ENCODE measurements at places on chromosomes 1 and 21. TPM values are rescaled to one million over a fixed set of nuclear protein-coding genes. Genes with fewer than 3 reads are reported as not detected.

- H3K27me3 ChIP-seq = no peaks in the 10 kb centered on the region
- no peaks in the 10 kb centered on the region for H3K36me3 ChIP-seq
- H3K27ac ChIP-seq = no peak overlapping the region
- DNase-seq = no peak
- no peak overlapping the region for H3K4me3 ChIP-seq
These were observed 168.6 kb downstream of the PRDM16 start for GRCh38 chr1:3237570-3237969.

DNA sequence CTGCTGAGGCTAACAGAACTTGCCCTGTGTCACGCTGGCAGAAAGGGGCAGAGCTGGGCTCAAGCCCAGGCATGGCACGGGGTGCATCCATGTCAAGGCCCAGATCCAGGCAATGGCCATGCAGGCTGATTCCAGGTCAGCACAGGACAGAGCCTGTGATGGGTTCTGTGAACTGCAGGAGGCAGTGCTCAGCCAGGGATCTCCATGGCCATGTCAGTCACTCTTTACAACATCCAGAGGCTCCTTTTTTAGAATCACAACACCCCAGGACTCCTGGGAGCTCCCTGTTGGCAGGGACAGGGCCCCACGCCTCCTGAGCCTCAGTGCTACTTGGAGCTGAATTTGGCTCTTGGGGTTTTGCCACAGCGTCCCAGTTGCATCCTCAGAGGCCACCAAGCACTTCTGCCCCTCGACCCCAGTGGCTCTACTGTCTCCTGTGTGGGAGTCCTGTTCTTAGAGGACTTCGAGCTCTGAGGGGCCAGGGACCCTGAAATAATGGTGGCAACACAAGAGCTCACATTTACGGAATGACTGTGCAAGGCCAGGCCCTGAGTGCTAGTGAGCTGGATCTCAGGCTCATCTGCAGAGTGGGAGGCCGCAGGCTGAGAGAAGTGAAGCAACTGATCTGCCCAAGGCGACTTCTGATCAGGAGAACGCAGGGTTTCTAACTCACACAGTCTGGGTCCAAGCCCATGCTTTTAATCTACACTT lies 211.5 kb downstream of the TRABD2B start:
- H3K27ac ChIP-seq = no peak overlapping the region
- no peaks in the 10 kb centered on the region for H3K36me3 ChIP-seq
- no peaks in the 10 kb centered on the region for H3K27me3 ChIP-seq
- DNase-seq = no peak
- H3K4me3 ChIP-seq = no peak overlapping the region

DNA sequence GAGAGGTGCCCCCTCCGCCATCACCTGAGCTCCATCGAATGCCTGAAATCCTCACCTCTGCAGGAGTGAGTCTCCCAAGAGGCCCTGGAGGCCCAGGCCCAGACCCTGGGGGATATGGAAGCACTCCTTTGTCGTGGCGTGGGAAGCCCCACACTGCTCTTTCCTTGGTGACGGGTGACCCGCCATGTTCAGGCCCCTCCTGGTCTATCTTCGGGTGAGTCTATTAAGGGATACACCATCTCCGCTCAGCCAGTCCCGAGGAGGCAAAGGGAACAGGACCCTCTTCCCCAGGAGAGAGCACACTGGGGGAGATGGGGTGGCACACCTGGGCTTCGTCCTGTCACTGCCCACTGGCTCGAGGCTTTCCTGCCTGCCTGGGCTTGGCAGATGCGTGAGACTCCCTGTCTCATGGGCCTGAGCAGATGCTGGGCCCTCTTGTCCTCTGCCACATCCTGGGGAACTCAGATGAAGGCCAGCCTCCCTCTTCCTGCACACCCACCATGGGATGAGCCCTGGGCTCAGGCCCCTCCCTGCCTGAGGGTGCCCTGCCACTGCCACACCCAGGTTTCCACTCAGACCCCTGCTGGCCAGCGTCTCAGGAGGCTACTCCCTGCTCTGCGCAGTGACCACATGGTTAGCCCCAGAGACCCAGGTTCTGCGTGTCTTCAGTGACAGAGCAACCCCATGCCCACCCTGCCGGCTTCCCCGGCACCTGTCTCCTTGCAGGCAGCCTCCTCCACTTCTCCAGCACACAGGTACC lies 3.8 kb upstream of the NPHP4 start:
- H3K27me3 ChIP-seq = no peaks in the 10 kb centered on the region
- no peak overlapping the region for H3K4me3 ChIP-seq
- no peak overlapping the region for H3K27ac ChIP-seq
- no peaks in the 10 kb centered on the region for H3K4me1 ChIP-seq
- H3K36me3 ChIP-seq = no peaks in the 10 kb centered on the region
- no peak for DNase-seq

Gene GNG4
- 0.15 TPM for total RNA-seq

Gene LRRC8B
- total RNA-seq = 12.3 TPM

DNA sequence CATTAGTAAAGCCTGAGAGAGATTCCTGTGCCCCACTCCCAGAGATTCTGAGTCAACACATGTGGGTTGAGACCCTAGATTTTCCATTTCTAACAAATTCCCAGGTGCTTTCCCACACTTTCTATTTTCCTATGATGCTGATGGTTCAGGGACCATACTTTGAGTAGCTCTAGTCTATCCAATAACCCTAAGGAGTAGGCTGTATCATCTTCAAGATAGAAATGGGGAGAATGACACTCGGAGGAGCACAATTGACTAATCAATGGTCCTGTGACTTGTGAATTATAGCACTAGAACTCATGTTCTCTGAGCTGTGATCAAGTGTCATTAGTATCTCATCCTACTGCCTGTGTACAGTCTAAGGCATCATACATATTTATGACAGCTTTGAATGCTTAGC lies 232.9 kb upstream of the B3GALT2 start:
- no peak overlapping the region for H3K27ac ChIP-seq
- no peaks in the 10 kb centered on the region for H3K27me3 ChIP-seq
- H3K4me1 ChIP-seq = no peaks in the 10 kb centered on the region
- H3K36me3 ChIP-seq = no peaks in the 10 kb centered on the region
- DNase-seq = no peak
- H3K4me3 ChIP-seq = no peak overlapping the region

Gene PERM1
- total RNA-seq = 1.9 TPM

Data from breast epithelium (tissue), 4 donors.